ENCODE measurements at places on chromosomes 6 and 20. TPM values are rescaled to one million over a fixed set of nuclear protein-coding genes. Genes with fewer than 3 reads are reported as not detected.

- no peak for DNase-seq
Observed at GRCh38 chr6:141321493-141322347, 811.0 kb upstream of the GJE1 start.

FNDC1 gene
- 0.88 TPM for total RNA-seq

TUBB2A gene
- 19.7 TPM for total RNA-seq

BCAS4 gene
- 1.9 TPM for total RNA-seq

- peak; percentile 66 for DNase-seq
Observed at GRCh38 chr20:16761305-16761829, 13.2 kb downstream of the OTOR start.

VGLL2 gene
- not detected for total RNA-seq

VAPB gene
- total RNA-seq, result 18.2 TPM

DNA sequence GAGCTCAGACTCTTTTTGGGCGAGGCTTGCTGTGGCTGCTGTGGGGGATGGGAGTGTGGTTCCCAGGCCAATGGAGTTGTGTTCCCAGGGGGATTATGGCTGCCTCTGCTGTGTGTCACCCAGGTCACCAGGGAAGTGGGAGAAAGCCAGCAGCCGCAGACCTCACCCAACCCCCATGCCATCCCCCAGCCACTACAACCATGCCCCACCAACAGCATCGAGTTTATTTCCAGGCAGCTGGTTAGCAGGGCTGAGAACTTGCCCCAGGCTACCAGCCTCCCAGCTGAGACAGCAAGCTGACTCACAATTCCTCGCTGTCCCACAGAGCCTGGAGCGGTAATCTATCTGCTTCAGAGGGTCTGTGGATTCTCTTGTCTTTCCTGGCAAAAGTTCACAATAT lies 331.7 kb downstream of the FRK start:
- no peak for DNase-seq

DNA sequence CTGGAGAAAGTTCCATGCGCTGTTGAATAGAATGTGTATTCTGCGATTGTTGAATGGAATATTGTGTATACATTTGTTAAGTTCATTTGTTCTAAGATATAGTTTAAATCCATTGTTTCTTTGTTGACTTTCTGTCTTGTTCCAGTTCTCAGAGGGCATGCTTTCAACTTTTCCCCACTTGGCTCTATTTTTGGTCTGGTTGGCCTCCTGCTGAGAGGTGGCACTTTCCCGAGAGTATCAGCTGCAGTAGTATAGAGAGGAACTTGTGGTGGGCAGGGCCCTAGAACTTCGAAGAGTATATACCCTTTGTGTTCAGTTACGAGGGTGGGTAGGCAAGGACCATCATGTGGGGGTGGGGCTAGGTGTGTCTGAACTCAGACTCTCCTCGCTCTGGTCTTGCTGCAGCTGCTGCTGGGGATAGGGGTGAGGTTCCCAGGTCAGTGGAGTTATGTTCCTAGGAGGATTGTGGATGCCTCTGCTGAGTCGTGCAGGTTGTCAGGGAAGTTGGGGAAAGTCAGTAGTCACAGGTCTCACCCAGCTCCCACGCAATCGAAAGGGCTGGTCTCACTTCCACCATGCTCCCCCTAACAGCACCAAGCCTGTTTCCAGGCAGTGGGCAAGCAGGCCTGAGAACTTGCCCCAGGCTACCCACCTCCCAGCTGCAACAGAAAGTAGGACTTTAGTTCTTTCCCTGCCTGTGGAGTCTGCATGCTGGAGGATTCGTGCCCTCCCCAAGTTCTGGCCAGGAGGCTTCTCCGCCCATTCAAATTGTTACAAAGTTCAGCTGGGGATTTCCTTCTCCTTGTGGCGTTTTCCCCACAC lies 118.9 kb upstream of the SSTR4 start:
- DNase-seq, result no peak

GRCh38 chr20:14727485-14728150 lies 390.2 kb upstream of the FLRT3 start:
- no peak for DNase-seq

- no peak for DNase-seq
Observed at GRCh38 chr6:140542863-140543262, 1168.4 kb upstream of the CITED2 start.

DDRGK1 gene
- total RNA-seq, result 42.0 TPM
